ENCODE measurements at places on chromosomes 5 and 9.

DNA sequence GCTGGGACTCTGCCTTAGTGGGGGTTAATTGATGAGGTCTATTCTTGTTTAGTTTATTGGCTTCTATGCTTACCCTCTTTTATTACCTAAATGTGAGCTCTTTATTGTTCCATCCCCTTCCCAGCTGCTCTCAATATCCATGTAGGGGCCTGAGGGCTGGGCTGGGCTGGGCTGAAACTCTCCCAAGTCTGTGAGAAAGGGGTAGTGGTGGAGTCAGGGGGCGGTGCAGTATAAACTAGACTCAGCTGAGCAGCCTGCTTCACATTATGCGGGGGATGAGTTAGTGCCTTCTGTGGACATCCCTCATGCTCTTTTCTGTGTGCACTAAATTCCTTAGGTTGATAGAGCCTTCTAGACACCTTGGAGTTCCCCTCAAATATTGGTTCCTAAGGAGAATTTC, 451.8 kb upstream of the PTGER4 start:
- DNase-seq, result no peak

- no peak for DNase-seq
Observed at GRCh38 chr5:69011910-69012309, 81.9 kb upstream of the SLC30A5 start.

DNA sequence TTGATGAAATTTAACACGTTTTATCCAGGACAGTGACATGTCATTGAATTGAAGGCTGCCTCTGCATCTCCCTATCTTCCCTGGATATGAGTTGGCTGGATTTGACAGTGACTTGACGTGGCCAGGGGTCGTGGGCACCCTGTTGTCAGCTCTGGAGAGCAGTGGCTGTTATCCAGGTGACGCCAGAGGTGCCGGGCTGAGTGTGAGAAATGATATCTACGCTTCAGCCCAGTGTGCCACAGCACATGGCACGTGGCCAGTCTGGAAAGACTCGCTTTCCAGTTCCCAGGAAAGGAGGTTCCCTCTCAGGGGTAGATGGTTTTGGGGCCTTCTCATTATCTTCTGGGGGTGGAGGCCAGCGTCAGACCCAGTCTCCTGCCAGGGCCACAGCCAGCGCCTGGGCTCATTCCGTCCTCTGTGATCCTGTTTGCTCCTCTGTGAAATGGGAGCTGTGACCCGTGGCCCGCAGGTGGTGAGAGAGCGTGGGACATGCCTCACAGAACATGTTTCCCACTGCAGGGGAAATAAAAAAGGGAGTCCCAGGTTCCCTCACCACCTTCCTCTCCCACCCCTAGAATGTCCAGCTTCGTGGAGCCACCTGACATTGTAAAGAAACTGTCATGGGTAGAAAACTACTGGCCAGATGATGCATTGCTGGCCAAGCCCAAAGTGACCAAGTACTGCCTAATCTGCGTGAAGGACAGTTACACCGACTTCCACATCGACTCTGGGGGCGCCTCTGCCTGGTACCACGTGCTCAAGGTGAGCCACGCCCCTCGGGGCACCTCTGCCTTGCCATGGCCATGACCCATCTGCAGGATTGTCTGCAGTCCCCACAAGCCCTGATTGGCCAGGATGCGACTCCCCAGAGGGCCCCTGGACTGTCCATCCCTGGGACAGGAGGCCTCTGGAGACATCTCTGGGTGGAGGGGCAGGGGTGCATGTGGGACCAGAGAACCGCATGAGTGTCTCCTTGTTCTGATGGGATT, 76.5 kb downstream of the PHF2 start:
- DNase-seq, result no peak

DNA sequence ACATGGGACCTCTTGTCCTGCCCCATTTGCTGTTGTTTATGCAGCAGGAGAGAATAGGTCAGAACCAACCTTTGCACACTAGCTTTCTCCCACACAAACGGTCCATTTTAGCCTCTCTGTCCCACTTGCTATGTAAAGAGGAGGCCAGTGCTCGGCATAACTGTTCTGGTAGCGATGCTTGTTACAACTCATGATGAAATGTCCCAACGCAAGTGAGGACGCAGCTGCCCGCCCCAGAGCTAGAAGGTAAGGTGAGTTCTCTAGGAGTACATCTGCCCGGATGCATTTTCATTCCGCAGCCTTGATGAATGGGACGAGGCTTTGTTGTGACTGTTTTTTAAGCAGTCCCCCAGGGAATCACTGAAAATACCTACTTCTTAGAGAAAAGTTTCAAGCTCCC, 14.1 kb downstream of the S1PR3 start:
- DNase-seq, result no peak

- peak; percentile 71 for DNase-seq
Observed at GRCh38 chr9:96061293-96061987, 185.9 kb downstream of the ERCC6L2 start.

- no peak for DNase-seq
Observed at GRCh38 chr5:18202164-18202563, 567.9 kb downstream of the TAF11L14 start.

- DNase-seq, result peak; percentile 73
Observed at GRCh38 chr5:107670087-107670931, 428 bp downstream of the EFNA5 start.

GRCh38 chr9:72038890-72039410, 21.5 kb downstream of the C9orf57 start:
- peak; percentile 92 for DNase-seq

GRCh38 chr9:96453625-96454024, 3.7 kb downstream of the HABP4 start:
- DNase-seq, result no peak

- no peak for DNase-seq
Observed at GRCh38 chr5:5726401-5726800, 303.9 kb downstream of the ICE1 start.

DNA sequence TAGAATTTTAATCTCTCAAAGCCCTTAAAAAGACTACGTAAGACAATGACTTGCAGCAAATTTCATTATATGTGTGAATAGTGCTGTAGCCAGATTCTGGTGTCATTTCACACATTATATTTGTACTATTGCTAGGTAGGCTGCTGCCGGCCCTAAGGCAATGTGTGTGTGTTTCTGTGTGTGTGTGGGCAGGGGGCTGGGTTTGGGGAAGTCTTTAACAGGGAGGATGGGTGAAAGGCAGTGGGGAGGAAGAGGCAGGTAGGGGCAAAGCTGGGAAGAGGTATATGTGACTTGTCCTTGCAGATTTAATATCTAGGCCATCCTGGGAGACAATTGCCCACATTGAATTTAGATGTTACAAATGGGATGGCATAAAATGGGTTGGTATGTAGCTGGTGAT, 130.8 kb downstream of the MACIR start:
- DNase-seq, result no peak

DNA sequence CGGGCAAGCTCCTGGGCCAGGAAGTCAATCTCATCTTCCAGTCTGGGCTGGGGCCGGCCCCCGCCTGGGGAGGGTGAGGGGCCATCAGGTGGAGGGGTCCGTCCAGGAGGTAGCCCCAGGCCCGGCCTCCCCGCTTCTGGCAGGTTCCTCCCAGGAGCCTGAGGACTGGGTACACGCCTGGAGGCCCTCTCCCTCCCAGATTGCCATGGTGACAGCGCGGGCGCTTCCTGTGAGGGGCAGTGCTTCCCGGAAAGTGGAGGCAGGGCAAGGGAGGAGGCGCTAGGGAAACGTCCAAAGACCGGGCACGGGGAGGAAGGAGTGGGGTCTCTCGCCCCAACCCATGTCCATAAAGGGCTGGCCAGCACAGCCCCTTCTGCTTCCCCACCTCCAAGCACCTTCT, 4.9 kb downstream of the NPDC1 start:
- DNase-seq, result no peak

- peak; percentile 71 for DNase-seq
Observed at GRCh38 chr9:106893088-106893487, 30.1 kb downstream of the ZNF462 start.

DNA sequence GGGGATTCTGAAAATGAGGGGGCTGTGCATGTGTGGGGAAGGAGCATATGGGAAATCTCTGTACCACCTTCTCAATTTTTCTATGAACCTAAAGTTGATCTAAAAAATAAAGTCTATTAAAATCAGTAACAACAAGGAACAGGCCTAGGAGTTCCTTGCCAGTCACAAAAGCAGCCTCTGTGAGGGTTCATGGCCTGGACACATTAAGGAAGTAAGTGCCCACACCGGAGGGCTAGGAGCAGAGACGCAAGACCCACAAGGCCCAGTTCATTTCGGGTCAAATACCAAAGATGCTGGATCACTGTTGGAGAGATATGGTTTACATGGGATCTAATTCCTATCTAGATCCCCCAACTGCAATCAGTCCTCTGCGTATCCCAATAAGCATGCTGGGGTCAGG, 88.4 kb downstream of the SEMA4D start:
- no peak for DNase-seq

GRCh38 chr9:86829496-86830046, 117.7 kb downstream of the GAS1 start:
- no peak for DNase-seq

- no peak for DNase-seq
Observed at GRCh38 chr5:1207555-1207954, 6.2 kb downstream of the SLC6A19 start.

DNA sequence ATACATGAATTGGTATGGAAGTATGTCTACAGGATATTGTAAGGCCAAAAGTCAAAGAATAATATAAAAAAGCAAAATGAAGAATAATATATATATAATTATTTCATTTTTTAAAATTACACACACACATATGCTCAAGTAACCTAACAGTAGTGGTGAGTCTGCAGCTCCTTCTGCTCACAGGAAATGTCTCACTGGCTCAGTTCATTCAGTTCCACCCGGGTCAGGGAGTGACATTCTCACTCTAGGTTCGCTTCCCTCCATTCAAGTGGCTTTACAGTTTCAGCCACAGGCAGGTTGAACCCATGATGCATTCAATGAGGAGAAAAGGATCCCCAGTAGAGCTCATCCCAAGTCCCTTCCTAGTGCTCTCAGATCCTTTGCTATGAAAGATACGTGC, 90.8 kb downstream of the SUSD1 start:
- no peak for DNase-seq

DNA sequence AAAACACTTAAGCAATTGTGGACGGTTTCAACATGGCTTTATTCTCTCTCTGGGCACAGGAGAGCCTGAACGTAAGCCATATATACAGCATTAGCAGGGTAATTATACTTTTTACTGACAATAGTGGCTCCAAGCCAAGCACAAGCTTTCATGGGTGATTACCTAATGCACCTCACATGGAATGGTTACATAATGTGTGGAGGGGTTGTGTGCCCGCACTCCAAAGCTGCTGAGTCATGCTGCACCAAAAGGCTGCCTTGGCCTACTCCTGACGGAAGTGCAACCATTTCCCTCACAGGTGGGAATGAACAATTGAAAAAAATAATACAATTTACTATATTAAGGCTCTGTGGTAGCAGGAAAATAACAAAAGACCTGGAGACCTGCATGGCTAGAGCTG, 86.5 kb upstream of the ATP10B start:
- DNase-seq, result no peak

- DNase-seq, result peak; percentile 40
Observed at GRCh38 chr9:124038790-124039633, 27.4 kb downstream of the LHX2 start.

DNA sequence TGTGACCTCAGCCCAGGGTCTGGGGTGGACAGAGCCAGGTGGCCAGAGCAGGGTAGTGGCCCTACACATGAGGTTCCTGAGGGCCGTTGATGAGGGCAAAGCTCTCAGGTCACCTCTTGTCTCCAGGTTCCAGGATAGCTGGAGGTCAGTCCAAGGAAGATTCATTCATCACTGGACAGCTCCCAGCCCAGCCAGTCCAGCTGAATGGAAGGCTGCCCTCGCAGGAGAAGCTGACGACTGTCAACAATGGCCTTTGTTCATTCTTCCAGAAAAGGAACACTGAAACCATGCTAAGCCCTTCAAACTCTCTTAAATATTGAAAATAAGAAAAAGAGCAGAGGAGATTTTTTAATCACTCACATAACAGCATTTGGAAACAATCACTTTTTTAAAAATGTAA, 169.7 kb upstream of the TBCA start:
- no peak for DNase-seq

DNA sequence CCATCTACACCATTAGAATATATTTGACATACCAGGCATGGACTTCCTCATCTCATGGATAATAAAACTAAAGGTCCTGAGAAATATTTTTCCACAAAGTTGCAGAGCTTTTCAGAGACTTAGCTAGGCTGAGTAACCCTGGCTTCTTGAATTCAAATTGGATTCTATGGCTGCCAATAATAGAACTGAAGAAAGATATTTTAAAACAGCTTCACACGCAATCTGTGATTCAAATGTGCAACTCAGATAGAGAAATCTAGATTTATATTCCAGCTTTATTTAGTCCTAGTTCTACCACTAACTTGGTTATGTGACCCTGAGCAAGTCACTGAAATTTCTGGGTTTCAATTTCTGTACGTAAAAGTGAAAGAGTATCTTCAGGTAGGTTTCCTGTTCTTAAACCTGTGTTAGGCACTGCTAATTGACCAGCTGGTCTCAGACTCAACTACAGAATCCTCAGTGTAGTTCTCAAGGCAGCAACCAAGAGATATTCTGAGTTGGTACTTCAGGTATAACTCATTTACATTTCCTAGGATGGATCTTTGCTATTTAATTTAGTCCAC, 235.3 kb downstream of the GABRB2 start:
- no peak for DNase-seq

DNA sequence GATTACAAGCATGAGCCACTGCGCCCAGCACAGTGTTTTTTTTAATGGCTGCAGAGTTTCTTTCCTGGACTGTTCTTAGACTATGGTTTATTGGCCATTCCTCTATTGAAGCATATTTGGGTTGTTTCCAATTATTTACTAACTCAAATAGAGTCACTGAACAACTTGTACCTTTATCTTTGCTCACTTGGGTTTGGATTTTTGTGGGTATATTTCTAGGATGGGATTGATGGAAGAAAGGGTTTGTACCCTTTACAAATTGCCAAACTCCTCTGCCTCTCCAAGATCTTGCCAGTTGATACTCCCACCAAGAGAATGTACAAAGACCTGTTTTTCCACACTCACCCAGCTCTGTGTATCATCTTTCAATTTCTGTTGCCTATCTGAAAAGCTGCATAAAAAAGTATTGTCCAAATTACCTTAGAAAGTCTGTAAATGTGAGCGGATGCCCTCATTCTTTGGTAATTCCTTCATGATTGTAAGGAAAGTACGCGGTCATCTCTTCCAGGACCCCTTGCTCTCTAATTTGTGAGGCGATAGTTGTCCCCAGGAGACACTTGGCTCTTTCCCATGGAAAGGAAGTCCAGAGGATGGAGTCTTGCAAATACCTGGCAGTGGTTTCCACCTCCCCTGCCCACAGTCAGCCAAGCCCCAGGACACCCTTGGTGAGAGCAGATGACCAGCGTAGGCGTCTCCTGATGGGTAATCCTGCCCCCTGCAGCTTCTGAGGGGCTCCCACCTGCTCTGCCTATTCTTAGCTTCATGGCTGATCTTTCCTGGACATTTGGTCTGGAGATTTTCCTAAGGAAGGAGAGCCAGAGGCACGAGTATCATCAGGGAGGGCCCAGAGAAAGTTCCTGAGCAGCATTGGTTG, 33.0 kb downstream of the ARHGEF37 start:
- DNase-seq, result no peak

GRCh38 chr9:30522061-30522460, 1862.4 kb upstream of the ACO1 start:
- DNase-seq, result no peak

Measured in islet precursor cell (in vitro differentiated cells).